ENCODE measurements at places on chromosomes 3 and 15.
A peak's percentile ranks its signal among the peaks of the same experiment; 100 is the strongest.

DNA sequence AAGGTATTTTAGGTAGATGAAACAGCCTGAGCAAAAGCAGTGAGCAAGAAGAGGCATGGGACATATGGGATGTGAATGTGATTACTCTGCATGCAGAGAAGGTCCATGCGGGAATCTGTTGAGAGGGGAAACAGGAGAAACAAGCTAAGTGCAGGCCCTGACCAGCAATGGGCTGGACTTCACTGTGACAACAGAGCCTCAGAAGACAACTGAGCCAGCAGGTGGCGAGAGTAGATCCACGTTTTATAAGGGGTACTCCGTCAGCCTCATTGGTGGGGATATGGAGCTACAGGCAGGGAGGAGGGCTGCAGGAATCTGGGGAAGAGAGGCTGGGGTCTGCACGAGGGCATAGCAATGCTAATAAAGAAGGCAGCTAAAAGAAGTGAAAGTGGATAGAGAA is 405.9 kb upstream of the LMCD1 start:
- no peak for DNase-seq

- peak; percentile 79 for DNase-seq
Observed at GRCh38 chr3:13069495-13069894, 3.7 kb downstream of the IQSEC1 start.

DNA sequence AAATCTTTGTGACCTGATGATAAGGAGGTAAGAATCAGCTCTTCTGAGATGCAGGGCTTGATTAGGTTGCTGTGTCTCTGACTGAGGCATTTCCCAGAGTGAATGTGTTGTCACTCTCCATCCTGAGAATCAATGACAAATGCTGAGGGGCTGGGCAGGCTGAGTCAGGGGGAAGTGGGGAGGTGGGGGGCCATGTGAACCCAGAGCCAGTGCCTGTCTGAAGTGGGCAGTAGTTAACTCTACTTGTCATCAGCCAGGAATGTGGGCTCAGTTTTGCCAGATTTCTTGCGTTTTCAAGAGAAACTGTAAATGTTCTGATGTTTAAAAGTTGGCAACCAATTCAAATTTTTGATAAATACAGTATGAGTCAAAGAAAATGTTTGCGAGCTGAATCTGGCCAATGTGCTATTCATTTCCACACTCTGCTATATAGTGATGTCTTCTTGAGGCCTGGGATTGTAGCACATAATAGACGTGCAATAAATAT is 3.1 kb upstream of the BNC1 start:
- no peak for DNase-seq

DNA sequence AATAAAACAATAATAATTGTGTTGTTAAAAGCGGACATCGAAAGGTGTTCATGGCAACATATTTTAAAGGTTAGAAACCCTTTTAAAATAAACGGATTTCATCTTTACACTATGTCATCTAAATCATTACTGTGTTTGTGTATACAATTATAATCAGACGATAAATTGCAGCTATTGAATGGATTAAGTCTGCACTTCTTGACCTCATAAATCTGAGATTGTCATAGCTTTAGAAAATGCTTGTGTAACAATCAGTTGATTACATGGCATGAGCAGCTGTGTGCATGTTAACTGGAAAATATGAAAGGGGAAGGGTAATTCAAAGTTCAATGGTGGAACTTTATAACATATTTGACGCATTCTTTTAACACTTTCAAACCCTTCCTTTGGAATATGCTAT is 152.4 kb upstream of the MDFIC2 start:
- no peak for DNase-seq

DNA sequence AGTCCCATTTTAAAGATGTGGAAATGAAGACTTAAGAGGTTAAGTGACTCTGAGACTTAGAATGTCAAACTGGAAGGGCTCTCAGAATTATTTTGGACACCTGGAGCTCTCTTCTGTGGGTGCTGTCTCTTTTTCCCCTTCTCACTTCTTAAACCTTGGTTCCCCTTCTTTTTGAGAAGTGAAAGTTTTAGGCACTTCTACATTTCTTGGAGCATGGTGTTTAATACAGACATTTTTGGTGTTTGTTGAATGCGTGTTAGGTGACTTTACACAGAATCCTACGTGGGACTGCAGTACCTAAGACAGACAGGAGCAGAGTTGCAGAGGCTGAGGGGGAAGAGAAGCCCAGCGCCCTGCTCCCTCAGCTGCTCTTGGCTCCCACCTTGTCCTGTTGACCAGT is 133.3 kb downstream of the MDFIC2 start:
- DNase-seq = no peak

GRCh38 chr3:54891540-54891897 is 36.3 kb downstream of the LRTM1 start:
- DNase-seq = no peak

GRCh38 chr3:129577925-129578786 is 28.3 kb downstream of the PLXND1 start:
- DNase-seq = no peak

GRCh38 chr3:128084675-128085021 is 32.4 kb downstream of the SEC61A1 start:
- DNase-seq = no peak

GRCh38 chr3:54125300-54125699 is 2.9 kb downstream of the CACNA2D3 start:
- peak; percentile 6 for DNase-seq

- no peak for DNase-seq
Observed at GRCh38 chr15:39242345-39242744, 338.5 kb upstream of the THBS1 start.

DNA sequence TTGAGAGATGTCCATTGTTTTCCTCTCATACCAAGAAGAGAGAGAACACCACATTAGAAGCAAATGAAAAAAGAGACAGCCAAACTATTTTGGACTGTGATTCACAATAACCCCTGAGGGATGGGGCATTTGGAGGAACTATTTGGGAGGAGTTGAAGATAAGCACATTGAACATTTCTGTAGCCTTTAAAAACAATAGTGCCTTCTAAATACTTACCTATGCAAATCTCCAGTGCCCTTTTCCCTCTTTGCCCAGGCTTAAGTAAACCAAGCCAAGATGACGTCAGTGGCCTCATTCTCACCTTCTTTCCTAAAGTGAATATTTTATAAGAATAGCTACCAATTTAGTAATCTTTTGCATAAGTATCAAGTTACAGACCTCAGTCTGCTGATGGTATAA is 89.7 kb upstream of the COL8A1 start:
- no peak for DNase-seq

- no peak for DNase-seq
Observed at GRCh38 chr15:60905587-60905986, 323.5 kb downstream of the RORA start.

DNA sequence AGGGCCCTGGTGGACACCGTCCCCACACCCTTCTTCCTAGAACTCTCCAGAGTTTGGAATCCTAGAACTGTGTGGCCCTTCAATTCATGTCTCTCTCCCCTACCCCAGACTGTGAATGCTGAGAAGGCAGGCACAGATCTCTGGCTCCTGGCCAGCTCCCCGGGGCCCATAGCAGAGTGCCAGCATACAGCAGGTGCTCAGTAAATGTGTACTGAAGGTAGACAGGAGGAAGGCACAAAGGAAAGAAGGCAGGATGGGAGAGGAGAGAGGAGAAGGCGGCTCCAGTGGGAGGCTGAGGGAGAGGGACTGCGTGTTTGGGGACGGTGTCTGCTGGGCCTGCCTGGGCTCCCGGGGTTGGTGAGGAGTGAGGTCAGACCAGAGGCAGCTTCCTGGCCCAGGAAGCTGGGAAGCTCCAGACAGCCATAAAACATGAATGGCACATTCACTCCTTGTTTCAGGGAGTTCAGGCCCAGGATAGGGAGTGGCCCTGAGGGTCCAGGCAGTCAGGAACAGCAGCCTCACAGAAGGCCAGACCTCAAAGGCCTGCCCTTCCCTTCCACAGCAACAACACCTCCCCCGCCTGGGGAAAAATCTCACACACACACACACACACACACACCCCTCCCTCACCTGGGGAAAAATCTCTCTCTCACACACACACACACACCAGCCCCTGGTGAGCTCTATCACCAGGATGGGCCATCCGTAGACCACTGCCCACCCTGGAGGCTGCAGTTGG is 137.1 kb upstream of the PRR20G start:
- DNase-seq = no peak

DNA sequence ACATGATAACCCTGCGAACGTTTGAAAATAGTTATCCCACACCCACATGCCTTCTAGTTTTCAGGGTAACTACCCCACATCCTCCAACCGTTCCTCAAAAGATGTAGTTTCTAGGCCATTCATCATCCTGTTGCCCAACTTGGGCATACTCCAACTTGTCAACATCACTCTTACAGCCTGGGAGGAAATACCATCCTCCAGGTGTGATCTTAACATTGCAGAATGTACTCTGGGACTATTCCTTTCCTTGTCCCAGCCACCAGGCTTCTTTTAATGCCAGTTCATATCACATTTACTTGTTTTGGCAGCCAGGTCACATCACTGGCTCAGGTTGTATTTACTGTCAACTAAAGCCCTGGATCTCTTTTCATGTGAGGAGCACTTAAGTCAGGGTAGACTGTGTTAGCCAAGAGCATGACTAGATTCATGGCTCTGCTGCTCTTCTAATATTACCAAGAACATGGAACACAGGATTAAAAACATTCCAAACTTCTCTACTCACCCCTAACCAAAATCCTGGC is 4.0 kb upstream of the DENND6A start:
- DNase-seq = no peak

DNA sequence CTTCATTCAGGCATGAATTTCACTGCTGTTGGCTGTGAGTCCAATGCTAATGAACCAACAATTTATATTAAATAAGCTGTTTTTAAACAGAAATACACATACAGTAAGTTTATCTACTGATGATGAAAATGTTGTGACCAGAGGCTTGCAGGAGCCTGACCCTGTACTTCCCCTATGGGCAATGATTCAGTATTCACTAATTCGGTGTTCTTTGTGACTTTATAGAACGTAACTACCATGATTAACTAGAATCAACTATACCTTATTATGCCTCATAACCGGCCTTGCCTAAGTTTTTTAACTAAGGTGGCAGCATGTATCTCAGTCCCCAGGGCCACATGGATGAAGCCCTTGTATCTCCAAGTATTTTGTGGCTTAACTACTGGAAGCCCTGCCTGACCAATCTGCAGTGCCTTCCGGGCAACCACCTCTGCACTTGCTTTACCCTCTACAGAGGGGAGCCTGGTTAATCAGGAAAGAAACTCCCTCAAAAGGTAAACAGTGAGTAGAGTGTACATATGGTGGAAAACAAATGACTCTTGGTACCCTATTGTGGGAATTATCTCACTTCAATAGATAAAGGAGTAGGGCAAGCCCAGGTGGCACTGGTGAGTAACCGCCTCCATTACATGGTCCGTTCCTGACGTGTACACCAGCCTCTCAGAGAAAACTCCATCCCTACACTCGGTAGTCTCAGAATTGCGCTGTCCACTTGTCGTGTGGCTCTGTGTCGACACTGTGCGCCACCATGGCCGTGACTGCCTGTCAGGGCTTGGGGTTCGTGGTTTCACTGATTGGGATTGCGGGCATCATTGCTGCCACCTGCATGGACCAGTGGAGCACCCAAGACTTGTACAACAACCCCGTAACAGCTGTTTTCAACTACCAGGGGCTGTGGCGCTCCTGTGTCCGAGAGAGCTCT is 11.6 kb upstream of the CLDN18 start:
- no peak for DNase-seq

GRCh38 chr3:122786066-122786465 is 7.6 kb downstream of the HSPBAP1 start:
- no peak for DNase-seq

GRCh38 chr15:64930778-64931371 is 19.2 kb downstream of the ANKDD1A start:
- no peak for DNase-seq

GRCh38 chr3:188568736-188569135 is 414.8 kb downstream of the LPP start:
- DNase-seq = no peak

DNA sequence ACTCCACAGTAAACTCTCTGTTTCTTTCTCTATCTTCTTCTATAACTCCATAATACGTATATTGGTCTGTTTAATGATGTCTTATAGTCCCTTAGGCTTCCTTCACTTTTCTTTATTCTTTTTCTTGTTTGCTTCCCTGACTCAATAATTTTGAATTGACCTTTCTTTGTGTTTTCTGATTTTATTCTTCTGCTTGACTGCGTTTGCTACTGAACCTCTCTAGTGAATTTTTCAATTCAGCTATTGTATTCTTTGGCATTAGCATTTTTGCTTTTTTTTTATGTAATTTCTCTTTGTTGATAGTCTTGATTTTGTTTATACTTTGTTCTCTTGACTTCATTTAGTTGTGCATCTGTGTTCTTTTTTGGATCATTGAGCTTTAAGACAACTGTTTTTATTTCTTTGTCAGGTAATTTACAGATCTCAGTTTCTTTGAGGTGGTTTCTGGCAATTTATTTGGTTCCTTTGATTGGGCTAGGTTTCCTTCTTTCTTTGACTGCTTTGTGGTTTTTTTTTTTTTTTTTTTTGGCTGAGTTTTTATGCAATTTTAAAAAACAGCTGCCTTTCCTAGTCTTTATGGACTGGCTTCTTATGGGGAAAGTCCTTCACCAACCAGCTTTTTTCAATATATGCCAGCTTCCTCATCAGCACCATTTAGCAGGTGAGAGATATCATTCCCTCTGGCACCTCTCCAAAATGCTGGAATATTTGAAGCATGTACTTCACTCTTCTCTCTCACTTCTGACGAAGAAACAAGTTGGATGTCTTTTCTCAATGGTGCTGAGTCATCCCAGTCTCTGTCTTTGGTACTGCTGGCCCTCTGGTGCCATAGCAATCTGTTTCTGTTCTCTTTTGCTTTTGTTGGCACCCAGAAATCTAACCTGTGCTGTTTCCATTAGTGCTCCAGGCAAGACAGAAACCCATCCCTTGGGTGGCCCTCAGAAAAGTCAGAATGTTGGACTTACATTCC is 17.6 kb downstream of the RSRC1 start:
- DNase-seq = no peak

GRCh38 chr3:188491276-188491687 is 337.3 kb downstream of the LPP start:
- DNase-seq = no peak

- DNase-seq = no peak
Observed at GRCh38 chr3:154969366-154969765, 110.8 kb upstream of the MME start.

DNA sequence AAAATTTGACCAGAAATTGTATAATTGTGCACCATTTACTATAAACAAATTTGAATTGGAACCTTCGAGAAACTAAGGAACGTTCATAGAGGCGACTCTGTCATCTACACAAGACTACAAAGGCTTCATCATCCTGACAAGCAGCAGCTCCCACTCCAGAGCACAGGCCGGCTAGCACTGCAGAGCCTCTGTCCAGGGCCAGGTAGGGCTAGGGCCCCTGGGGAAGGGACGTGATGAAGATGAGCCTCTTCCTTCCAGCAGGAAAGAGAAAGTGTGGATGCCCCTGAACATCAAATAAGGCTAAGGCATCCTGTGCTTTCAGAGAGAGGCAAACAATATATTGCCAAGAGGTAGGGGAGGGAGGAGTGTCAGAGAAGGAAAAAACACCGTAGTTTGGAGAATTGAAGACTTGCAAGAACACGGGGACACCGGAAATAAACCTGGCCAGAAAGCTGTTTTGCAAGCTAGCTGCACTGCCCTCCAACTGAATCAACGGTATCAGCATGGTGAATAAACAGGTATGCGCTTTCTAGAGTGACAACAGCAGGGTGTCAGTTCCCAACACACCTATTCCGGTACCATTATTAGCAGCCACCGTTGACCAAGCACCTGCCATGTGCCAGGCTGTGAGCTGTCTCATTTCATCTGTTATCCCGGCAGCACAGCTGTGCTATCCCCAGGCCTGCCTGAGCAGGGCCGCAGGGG is 12.4 kb downstream of the XXYLT1 start:
- DNase-seq = peak; percentile 2

GRCh38 chr3:182740710-182741109 is 52.6 kb upstream of the ATP11B start:
- DNase-seq = no peak

Measured in stimulated activated effector memory CD8-positive, alpha-beta T cell treated with anti-CD3 and anti-CD28 coated beads, Interleukin-12 subunit alpha, Interleukin-12 subunit beta, amount 100 ng/mL, for 72 hours (primary cell).